ENCODE measurements at places on chromosomes 12 and 14.
A peak's percentile ranks its signal among the peaks of the same experiment; 100 is the strongest.

GRCh38 chr12:93191423-93191822, 186.3 kb upstream of the NUDT4 start:
- no peak for DNase-seq

DNA sequence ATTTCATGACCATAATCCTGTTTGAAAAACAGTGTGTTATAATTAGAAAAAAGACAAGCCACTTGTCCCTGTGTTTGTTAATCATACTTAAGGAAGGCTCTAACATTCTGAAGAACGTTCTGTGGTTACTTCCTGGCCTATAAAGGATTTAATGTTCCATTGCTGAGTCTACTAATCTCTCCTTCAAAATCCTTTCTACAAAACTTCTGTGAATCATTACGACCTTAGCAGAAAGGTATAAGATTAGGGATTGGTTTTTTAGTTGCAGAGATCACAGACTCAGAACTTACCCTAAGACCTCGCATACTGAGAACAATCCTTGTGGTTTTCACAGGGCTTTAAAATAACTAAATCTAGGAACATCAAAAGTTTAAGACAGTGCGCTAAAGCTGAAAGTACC, 48.3 kb downstream of the TMCC3 start:
- no peak for DNase-seq

GRCh38 chr12:24044941-24045703, 95.7 kb upstream of the SOX5 start:
- peak; percentile 7 for DNase-seq

DNA sequence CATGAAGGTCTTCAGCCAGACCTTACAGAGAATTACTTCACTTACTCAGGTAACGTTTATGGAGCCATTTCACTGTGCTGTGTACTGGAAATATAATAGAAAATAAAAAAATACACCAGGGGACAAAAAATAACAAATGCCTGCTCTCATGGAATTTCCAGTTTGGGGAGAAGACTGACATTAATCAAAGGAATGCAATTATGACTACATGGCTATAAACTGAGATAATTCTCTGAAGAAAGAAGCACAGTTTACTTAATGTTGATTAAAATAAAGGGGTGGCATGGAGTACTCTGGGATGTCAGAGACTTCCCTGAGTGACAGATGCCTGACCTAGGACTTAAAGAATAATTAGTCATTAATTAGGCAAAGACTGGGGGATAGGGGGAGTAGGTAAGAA, 59.0 kb downstream of the DENND5B start:
- no peak for DNase-seq

- no peak for DNase-seq
Observed at GRCh38 chr12:120485961-120486881, 9.7 kb upstream of the DYNLL1 start.

DNA sequence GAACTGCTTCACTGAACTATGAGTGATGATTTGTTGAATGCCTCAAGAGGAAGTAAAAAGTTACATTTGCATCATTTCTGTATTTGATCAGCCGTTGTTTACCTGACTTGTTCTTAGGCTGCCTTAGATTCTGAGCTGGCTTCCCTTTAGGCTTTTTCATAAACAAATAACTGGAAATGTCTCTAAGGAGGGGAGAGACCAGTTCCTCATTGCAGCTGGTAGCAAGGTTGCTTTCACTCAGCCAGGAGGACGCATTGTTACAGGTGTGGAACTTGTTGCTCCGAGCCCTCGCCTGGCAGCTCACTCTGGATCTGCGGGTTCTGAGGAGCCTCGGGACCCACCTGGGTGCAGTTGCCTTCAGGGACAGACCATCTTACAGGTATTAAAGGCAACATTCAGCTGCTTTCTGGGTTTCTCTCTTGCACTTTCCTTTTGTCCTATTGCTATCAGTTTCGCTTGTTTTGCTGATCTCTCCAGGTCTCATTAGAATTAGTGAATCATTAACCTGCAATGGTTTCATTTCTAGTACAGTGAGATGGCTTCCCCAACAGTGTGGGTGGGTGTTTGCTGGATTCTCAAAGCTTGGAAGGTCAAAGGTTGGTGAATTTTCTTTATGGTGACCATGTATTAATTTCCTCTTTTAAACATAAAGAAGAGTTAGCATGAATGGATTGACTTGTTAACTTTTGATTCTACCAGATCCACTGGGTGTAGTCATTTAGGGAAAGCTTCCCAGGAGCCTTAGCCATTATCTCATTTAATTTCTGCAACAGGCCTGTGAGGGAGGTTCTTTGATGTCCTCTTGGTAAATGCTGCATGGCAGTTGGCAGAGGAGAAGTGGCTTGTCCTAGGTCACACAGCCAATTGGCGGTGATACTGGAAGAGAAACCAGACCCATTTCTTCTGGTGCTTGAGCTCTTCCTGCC, at the start of gene PLEKHG7:
PLEKHG7 (plus strand) TSS at position 236 of the 926 bp plus-strand sequence. CDS start 3,643 bp downstream, outside the sequence.
- DNase-seq: peak; percentile 76

GRCh38 chr12:93886533-93887511, 209.6 kb downstream of the CRADD start:
- DNase-seq: no peak

GRCh38 chr14:75363570-75364227, 64.1 kb upstream of the JDP2 start:
- no peak for DNase-seq

DNA sequence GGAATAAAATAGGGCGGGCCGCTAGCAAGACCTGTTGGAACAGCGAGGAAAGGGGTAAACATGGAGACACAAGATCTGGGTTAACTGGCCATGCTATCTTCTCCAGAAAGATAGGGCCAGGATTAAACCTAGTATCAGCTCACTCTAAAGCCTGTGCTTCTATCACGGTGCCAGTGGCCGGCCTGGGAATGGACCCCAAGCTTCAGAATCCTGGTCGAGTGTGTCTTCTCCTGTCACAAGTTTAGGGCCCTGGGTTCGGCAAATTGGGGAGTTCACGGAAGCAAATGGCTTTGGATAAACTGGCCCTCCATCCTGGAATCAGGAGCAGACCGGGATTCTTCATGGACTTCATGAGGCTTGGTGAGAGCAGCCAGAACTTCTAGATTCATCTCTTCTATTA, 82.2 kb downstream of the LGMN start:
- no peak for DNase-seq

DNA sequence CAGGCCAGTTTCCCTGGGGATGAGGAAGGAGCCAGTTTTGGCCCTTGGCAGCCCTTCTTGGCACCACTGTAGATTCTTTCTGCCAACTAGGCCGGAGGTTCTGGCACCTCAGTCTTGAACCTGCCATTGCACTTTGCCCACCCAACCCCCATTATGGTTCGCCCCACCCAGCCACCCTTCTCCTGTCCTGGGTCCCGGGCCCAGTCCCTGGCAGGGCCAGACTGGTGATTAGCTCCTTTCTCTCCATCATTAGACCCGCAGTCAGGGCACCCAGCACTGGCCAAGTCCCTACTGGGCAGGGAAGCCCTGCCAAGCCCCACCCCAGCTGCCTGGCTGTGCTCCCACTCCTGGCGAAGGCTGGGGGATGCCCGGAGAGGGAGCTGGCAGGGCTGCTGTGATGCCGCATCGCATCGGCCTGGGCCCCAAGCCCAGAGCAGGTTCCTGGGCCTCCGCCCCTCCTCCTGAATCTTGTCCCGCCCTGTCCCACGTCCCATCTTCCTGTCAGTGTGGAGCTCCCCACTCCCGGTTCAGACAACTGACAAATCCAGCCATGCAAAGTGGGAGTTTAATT, 9.8 kb downstream of the FAM222A start:
- DNase-seq: peak; percentile 70

DNA sequence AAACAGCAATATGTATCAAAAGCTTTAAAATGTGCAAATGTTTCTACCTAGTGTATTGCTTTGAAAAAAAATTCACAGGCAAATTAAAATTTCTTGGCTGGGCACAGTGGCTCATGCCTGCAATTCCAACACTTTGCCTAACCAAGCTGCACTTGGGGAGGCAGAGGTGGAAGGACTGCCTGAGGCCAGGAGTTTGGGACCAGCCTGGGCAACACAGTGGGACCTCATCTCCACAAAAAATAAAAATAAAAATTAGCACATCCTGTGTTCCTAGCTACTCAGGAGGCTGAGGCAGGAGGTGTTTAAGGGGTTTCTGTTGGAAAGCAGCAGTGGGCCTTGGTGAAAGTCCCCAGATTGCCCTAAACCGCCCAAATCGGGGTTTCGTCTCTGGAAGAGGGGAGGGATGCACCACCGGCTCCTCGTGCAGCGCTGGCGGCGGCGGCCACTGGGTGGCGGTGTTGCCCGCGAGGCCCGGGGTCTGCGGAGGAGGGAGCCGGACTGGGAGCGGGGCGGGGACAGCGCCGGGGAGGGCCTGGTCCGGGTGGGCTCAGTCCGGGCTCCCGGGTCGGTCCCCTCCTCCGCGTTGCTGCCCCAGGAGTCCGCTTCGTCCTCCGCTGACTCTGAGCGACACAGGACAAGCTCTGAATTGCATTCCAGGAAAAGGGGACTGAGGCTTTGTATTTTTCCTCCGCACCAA, 265.6 kb downstream of the AACS start:
- DNase-seq: peak; percentile 85
